ENCODE measurements at places on chromosomes 16 and 17.

GRCh38 chr17:20010099-20010863, 1.1 kb downstream of the SPECC1 start:
- peak; percentile 44 for DNase-seq

- no peak for DNase-seq
Observed at GRCh38 chr17:17253406-17253805, 16.4 kb upstream of the FLCN start.

- DNase-seq: no peak
Observed at GRCh38 chr17:39995438-39995837, 14.8 kb downstream of the PSMD3 start.

DNA sequence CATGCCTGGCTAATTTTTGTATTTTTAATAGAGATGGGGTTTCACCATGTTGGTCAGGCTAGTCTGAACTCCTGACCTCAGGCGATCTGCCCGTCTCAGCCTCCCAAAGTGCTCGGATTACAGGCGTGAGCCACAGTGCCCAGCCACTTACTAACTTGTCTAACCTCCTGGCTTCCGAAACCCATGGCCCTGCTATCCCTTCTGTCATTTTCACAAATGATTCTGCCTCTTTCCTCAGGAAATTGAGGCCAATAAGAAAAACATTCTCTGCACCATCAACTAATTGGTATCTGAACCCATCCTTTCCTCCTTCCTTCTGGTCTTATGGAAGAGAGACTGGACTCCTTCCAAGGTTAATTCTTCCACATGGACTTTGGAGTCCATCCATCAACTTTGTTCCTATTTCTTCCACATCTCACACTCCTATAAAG, 27.9 kb upstream of the TNRC6A start:
- no peak for DNase-seq

DNA sequence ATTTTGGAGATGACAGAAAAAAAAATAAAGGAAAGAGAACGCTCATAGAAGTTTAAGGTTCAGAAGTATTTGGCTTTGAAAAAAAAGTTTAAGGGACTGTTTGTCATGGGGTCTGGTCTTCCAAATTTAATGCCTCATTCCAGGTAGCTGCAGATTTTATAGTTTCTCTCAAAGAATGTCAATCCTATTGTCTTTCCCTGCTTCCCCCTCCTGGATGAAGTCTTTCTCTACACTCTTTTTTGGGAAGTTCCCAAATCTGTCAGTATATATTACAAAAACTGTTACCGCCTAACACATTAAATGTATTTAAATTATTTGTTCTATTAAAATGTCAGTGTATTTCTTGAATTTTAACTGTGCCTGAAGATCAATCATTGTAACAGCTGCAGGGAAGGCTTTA, 457.5 kb downstream of the MAF start:
- no peak for DNase-seq

DNA sequence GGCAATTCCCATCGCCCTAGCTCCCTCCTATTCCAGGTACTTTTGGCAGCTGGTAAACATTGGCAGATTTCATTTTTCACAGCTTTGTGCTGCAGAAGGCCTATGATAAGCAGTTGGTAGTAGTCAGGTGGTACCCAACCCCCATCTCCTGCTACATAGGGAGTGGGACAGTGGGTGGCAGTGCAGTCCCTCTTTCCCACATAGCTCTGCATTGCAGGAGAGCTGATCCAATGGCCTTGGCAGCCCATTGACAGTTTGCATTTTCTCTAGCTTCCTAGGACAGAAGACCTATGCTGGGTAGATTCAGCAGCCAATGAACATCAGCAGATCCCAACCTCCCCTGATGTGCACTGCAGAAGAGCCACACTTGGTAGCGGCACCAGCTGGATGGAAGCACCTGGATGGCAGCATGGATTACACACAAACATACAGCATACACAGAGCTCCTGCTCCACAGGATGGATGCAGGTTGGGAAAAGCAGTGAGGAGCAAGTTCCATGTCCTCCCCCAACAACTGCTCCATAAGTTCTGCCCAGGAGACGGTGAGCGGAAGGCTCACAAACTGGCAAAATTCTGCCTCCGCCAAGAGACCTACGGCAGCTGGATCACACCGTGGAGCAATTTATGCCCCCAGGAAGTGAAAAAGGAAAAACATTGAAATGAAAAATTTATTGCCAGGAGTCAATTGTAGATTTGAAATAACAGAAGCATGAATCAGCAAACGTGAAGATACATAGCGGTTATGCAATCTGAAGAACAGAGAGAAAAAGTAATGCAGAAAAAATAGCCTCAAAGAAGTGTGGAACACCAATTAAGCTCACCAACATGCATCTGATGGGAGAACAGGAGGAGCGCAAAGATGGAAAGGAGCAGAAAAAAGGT, 95.7 kb downstream of the CACNG1 start:
- DNase-seq: peak; percentile 14

DNA sequence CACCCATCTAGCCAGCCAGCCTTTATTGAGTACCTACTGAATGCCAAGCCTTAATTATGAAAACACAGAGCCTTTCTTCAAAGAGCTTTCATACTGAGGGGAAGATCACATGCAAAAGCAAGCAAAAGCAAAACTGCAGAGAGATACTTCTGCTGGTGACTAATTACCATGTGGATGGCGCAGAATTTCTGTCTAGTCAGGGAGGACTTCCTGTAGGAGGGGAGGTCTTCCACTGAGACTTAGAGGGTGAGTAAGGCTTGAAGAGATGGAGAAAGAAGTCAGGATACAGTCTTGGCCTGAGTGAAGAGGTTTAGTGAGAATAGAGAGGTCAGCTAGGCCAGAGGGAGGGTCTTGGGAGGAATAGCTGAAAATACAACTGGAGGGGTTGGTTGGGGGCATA, 53.9 kb upstream of the CCL2 start:
- no peak for DNase-seq

- no peak for DNase-seq
Observed at GRCh38 chr17:17752821-17753321, 71.6 kb downstream of the RAI1 start.

All from GM03348 (cell line).